ENCODE measurements at places on chromosomes 3 and 15.

DNA sequence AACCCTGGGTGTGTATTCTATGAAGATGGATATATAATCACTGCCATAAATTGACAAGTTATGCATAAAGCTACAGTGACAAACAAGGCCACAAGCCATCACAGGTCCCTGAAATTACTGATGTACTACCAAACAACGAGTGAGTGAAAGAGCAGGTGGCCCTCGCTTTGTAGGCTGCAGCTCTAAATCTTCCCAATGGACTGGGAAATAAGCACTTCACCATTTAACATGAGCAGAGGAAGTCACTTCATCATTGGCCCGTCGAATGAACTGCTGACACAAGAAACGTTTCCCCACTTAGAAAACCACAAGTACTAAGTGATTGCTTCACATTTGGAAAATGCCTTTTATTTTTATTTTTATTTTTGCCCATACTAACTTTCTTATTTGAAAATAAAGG lies 218.0 kb downstream of the ZNF385D start:
- DNase-seq = no peak

DNA sequence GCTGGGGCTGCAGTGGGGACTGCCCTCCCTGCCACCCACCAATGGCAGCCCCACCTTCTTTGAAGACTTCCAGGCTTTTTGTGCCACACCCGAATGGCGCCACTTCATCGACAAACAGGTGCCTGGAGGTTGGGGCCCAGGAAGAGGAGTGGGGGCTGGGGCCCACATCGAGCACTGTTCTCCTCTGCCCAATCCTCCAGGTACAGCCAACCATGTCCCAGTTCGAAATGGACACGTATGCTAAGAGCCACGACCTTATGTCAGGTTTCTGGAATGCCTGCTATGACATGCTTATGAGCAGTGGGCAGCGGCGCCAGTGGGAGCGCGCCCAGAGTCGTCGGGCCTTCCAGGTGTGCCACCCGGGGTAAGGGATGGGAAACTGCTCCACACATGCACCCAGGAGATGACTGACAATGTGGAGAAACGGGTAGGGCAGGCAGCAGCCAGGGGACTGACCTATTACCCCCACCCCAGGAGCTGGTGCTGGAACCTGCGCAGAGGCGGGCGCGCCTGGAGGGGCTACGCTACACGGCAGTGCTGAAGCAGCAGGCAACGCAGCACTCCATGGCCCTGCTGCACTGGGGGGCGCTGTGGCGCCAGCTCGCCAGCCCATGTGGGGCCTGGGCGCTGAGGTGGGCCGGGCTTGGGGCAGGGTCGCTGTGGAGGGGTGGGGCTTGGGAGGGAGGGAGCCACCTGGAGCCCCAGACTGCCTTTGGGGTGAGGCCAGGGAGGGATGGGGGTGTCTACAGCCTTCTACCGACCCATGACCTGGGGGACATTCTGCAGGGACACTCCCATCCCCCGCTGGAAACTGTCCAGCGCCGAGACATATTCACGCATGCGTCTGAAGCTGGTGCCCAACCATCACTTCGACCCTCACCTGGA lies 22.9 kb downstream of the NBEAL2 start:
- no peak for DNase-seq

GRCh38 chr15:25464784-25465183 lies 26.0 kb upstream of the UBE3A start:
- no peak for DNase-seq

DNA sequence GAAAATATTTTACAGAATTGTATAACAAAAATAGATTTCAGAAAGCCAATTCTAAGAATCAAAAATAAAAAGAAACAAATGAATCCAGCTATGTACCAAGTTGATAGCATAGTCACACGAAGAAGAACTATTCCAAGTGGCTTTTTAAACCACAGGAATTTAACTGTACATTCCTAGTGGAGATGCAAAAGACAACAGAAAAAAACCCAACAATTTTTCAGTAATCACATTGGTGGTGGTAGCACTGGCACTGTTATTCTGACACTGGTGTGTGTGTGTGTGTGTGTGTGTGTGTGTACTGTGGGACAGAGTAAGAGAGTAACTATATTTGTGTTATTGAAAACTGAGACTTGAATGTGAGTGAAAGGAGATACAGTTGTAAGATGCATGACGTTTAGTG lies 9.1 kb downstream of the BFSP2 start:
- DNase-seq = no peak

GRCh38 chr3:69201658-69202057 lies 79.3 kb upstream of the LMOD3 start:
- no peak for DNase-seq

- DNase-seq = no peak
These were observed 75.5 kb downstream of the ADAMTS9 start for GRCh38 chr3:64612082-64612860.

GRCh38 chr15:78727561-78727960 lies 83.7 kb downstream of the ADAMTS7 start:
- DNase-seq = no peak

All from activated CD4-positive, alpha-beta T cell treated with anti-CD3 and anti-CD28 coated beads, Interleukin-2, amount 50 U/mL, for 16 hours (primary cell).